T-helper 1 cell (primary cell): ENCODE measurements at places on chromosomes 16 and 17.
A peak's percentile ranks its signal among the peaks of the same experiment; 100 is the strongest.

DNA sequence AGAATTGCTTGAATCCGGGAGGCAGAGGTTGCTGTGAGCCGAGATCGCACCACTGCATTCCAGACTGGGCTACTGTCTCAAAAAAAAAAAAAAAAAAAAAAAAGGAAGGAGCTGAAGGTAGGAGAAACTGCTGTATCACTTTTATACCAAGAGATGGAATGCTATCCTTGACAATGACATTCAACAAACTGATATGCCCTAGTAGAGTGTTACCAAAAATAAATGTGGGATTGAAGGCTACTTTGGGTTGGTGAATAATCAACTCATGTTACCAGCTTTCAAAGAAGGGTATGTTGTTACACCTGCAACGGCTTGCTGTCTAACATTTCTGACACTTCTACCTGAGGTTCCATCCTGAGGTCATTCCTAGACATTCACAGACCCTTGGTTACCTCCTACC is 84.9 kb downstream of the TEX14 start:
- no peak for DNase-seq

DNA sequence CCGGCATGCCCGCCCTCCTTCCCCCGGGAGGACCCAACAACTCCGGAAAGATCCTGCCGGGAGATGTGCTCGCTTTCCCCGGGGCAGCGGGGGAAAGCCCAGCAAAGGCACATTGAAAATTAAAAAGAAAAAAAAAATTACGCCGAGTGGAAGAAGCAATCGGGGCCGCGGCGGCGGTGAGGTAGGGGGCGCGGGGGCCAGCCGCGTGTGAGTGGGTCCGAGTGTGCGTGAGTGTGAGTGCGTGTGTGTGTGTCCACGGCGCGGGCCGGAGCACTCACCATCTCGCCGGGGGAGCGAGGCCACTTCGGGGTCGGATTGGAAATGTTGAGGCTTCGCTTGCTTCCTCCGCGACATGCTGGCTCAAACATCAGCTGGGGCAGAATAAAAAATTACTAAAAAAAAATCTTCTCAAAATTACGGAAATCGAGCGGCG is at the start of gene SALL1:
Gene SALL1, minus strand, starts transcription at position 383 of the 433 bp plus-strand sequence. Its CDS starts 29 bp downstream, at position 354.
- DNase-seq = no peak

DNA sequence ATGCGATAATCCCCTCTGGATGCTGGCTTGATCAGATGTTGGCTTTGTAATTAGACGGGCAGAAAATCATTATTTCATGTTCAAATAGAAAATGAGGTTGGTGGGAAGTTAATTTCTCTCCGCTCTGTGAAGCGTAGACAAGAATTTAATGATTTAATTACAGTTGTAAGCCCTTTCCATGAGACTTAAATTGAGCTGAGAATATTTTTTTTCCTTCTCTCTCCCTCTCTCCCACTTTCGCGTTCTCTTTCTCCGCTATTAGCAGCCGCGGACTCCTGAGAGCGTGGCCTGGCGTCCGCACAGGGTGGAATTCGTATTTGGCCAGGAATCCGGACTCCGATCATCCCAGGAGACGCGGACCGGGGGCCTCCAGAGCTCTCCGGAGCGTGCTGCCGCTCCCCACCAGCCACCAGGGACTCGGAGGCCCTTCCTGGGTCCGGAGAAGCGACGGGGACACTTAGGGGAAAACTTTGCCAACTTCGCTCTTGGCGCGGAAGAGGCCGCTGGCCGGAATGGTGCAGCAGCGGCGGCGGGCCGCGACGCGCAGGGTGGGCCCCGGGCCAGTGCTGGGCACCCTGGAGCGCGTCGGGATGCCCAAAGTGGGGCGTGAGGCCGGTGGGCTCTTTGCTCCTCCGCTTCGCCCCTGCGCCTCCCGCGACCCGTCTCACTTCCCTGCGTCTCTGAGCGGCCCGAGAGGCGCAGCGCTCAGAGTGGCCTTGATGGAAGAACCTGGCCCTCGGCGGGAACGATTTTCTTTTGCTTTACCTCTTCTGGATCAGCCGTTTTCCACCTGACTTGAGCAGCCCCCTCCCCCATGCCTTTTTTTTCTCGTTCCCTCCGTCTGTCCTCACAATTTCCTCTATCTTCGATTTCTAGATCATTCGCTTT is 3.6 kb upstream of the IRX3 start:
- DNase-seq = no peak

- DNase-seq = no peak
These were observed 92.8 kb downstream of the RBFOX3 start for GRCh38 chr17:79517827-79518584.

GRCh38 chr16:57640185-57640584 is 11.8 kb downstream of the ADGRG1 start:
- no peak for DNase-seq

- no peak for DNase-seq
These were observed 179.7 kb upstream of the HS3ST4 start for GRCh38 chr16:25512041-25512440.

DNA sequence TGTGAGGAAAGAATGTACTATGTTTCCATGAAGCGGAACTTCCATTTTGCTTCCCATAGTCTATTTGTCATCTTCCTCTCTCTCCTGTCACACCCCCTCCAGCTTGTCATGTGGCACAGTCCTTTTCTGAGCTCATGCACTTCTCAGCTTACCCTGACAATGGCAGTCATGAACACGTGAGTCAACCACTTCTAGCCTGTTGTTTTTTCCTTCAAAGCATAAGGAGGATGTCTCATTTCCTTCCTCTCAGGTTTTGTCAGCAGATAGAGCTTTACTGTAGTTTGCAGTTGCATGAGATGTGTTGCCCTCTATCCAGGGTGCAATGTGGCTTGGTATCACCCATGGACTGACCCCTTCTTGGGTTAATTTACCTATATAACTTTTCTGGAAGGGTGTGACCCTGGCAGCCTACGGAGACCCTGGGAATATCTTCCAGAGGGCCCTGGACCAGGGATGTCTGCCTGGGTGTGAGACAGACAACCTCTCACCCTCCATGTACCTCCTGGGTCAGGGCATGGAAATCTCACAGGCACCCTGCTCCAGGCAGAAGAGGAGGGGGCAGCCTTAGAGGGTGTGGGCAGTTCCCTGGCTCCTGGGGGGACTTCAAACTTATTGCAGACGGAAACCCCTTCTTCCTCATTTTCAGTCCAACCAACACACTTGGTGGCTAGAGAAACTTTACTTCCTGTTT is 4.0 kb upstream of the ZNF267 start:
- peak; percentile 48 for DNase-seq

- no peak for DNase-seq
These were observed 391.6 kb downstream of the CDH11 start for GRCh38 chr16:64730261-64730660.

DNA sequence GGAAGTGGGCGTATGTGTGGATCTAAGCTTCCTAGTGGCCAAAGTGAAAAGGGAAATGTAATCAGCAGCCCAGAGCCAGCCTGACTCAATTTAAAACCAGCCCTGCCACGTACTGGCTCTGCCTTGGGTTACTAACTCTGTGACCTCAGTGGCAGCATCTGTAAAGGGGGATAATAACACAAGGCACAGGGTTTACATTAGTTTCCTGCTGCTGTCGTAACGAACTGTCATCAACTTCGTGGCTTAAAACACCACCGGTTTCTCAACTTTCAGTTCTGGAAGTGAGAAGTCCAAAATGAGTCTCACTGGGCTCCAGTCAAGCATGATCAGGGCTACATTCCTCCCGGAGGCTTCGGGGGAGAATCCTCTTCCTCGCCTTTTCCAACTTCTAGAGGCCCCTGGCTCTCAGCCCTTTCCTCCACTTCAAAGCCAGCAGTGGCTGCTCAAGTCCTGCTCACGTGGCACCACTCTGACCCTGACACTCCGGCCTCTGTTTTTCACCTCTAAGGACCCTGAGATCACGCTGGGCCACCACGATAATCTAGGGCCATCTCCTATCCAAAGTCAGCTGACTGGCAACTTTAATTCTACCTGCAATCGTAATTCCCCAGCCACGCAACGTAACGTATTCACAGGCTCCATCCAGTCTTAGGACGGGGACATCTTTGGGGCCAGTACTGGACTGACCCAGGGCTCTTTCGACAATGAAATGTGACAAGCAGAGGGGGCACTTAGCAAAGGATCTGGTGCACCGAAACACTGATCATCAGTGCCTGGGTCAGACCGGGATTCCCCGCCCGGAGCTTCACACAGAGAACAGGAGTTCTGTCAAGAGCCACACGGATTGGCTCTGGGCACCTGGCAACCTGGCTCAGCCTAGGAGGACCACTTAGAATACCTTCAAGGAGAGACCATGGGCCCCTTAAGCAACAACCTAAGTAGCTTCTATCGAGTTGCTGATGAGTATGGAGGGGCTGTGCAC is 14.5 kb downstream of the TMC6 start:
- no peak for DNase-seq
